ENCODE measurements at places on chromosomes 6 and 20. TPM values are rescaled to one million over a fixed set of nuclear protein-coding genes. Genes with fewer than 3 reads are reported as not detected.

- DNase-seq, result no peak
- no peaks in the 10 kb centered on the region for H3K27me3 ChIP-seq
- no peak overlapping the region for H3K4me3 ChIP-seq
- peaks cover 7% of the 10 kb centered on the region for H3K4me1 ChIP-seq
These were observed 26.3 kb downstream of the SPDEF start for GRCh38 chr6:34529665-34530327.

Gene PSORS1C1
- not detected for total RNA-seq

DNA sequence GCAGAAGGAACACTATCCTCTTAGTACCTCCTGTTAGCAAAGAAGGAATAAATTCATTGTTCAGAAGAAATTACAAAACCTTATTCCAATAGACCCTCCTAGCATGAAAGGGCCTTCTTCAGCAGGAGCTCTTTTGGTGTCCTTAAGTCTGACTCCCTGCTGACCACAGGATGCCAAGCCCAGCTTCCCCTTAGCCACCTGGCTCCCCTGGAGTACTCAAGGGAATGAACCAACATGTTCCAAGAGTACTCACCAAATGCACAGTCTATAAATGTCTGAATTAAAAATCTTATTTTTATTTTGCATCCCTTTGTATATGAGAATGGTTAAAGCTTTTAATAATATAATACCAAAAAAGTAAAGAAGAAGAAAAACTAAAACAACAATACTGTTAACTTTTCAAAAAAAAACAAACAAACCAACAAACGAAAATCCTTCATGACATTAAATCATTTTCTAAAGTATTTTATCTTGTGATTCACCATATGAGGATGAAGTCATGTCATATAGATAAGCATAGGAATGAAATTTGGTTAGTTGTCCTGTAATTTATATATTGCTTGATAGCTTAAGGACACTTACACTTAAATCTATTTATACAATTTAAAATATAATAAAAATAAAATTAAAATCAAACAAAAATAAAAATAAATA is 1355.1 kb downstream of the HACE1 start:
- H3K4me3 ChIP-seq, result no peak overlapping the region
- no peak for DNase-seq
- no peaks in the 10 kb centered on the region for H3K36me3 ChIP-seq

- peak; percentile 48 for DNase-seq
- peak overlapping the region; percentile 84 for H3K27ac ChIP-seq
- no peaks in the 10 kb centered on the region for H3K27me3 ChIP-seq
- peak overlapping the region; percentile 90 for H3K4me3 ChIP-seq
These were observed 517 bp downstream of the ACTL10 start for GRCh38 chr20:33667245-33667675.

GRCh38 chr6:36178544-36178943 is 18.0 kb upstream of the BRPF3 start:
- peaks cover 8% of the 10 kb centered on the region for H3K4me1 ChIP-seq
- peaks cover 24% of the 10 kb centered on the region for H3K36me3 ChIP-seq
- H3K4me3 ChIP-seq, result no peak overlapping the region
- peaks cover 3% of the 10 kb centered on the region for H3K27me3 ChIP-seq
- DNase-seq, result no peak
- no peak overlapping the region for H3K27ac ChIP-seq

DNA sequence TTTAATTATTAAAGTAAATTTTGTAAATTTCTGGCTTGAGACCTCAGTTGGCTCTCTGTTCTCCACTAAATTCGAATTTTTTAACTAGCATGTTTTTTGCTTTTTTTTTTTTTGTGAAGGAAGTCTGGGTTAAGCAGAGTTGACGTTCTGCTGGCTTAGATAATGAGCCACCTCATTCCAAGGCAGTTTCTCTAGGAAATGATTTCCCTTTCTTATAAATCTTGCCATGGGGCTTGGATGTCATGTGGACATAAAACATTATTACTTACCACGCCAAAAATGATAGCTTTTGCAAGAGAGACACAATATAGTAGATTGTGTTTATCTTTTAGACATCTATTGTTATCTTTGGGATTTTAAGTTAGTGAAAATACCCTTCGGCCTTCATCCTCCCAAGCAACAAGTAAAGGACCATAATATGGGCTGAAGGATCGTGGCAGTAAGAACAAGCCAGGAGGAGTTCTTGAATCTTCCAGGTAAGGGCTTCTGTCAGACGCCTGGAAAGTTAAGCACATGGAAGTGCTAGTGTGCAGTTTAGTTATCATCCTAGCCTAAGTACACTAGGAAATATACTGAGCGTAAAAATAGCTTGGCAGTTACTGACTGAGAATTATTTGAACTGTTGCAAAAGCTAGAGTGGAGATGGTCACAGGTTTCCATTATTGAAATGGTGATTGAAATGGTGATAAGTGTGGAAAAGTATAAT is 30.7 kb downstream of the ADGRG6 start:
- peaks cover 16% of the 10 kb centered on the region for H3K4me1 ChIP-seq
- no peak overlapping the region for H3K27ac ChIP-seq
- no peak for DNase-seq
- no peaks in the 10 kb centered on the region for H3K36me3 ChIP-seq

Gene FILIP1
- not detected for total RNA-seq

DNA sequence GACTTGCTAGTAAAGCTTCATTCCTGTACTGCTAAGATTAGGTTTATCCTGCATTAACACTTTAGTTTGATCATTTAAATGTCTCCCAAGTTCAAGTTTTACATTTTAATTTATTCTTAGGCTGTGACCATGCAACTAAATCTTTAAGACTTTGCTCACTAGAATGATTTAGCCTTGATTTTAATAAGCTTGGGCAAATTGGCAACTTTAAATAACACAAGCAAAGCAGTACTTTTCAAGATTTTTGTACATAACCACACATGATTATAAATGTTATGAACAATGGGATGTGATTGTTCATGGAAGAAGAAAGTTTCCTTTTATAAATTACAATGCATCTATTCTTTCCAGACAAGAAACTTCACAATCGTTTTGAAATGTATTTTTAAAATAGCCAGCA is 948.0 kb upstream of the EPHA7 start:
- no peaks in the 10 kb centered on the region for H3K36me3 ChIP-seq
- no peaks in the 10 kb centered on the region for H3K4me1 ChIP-seq
- no peak for DNase-seq

GRCh38 chr20:41173161-41173721 is 35.9 kb downstream of the PLCG1 start:
- peaks cover 86% of the 10 kb centered on the region for H3K36me3 ChIP-seq
- H3K4me1 ChIP-seq, result peaks cover 50% of the 10 kb centered on the region
- no peaks in the 10 kb centered on the region for H3K27me3 ChIP-seq
- peak; percentile 73 for DNase-seq

Gene UBD
- total RNA-seq, result not detected

Gene POPDC3
- total RNA-seq, result not detected

DNA sequence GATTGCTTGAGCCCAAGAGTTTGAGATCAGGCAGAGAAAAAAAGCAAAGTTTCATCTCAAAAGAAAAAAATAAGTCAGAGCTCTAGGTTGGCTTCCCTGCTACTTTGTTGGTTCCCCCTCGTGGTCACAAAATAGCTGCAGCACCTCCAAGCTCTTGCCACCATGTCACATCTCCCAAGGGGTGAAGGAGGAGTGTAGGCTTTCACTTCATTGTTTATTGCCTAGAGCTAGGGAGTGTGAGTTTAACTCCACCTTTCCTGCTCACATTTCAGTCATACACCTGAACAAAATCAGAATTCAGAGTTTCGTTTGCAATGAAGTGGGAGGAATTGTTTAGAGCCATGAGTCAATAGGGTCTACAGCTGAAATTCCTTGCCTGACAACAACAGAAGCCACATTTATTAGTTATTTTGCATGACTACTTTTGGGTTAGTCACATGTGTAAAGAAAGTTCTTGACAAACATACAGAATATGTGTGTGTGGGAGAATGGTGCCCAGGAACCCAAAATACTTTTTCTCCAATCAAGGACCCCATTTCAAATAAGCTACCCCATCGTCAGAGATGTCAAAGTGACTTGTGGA is 56.2 kb upstream of the UFL1 start:
- H3K36me3 ChIP-seq, result no peaks in the 10 kb centered on the region
- H3K27me3 ChIP-seq, result peaks cover 2% of the 10 kb centered on the region
- no peak for DNase-seq
- H3K27ac ChIP-seq, result no peak overlapping the region
- H3K4me3 ChIP-seq, result no peak overlapping the region
- H3K4me1 ChIP-seq, result peaks cover 24% of the 10 kb centered on the region

All from activated CD8-positive, alpha-beta T cell treated with anti-CD3 and anti-CD28 coated beads, Interleukin-2, amount 10 ng/mL, durations not matched to agents 7 days and 5 days (primary cell).